ENCODE measurements at places on chromosomes 13 and 19. TPM values are rescaled to one million over a fixed set of nuclear protein-coding genes. Genes with fewer than 3 reads are reported as not detected.
A peak's percentile ranks its signal among the peaks of the same experiment; 100 is the strongest.

DNA sequence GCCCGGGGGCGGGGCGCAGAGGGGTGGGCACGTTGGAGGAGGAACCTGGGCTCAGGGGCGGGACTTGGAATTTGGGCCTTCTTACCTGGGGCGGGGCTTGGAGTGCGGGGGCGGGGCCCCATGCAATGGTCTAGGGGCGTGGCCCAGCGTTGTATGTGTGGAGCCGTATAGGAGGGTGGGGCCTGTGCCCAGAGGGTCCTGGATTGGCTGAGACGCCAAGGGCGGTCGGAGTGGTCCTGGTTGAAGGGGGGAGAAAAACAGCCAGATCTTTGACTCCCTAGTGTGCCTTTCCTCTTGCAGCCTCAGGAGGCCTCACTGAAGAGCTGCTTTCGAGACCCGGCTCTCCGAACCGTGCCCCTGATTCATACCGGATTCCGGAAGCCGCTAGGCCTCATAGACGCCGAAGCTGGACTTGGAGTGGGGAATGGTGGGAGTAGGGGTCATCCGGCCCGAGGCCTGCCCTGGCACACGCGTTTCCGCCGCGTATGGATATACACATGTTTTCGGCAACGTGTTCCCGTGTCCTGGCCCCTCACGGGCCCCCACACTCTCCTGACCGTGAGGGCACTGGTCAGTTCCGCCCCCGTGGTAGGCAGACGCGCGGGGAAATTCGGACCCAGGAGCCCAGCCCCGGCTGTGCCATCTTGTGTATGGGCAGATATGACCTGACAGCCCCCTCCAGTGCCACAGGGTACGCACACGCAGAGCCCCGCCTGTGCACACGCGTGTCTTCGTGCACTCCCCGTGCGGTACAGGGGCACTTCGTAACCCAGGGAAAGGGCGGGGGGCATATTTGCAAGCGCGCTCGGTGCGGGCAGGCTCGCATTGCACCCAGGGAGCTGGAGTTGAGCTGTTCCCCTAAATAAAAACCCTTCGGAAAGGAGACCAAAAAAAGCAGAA, 661 bp upstream of the PRR12 start:
- peak; percentile 96 for DNase-seq

DNA sequence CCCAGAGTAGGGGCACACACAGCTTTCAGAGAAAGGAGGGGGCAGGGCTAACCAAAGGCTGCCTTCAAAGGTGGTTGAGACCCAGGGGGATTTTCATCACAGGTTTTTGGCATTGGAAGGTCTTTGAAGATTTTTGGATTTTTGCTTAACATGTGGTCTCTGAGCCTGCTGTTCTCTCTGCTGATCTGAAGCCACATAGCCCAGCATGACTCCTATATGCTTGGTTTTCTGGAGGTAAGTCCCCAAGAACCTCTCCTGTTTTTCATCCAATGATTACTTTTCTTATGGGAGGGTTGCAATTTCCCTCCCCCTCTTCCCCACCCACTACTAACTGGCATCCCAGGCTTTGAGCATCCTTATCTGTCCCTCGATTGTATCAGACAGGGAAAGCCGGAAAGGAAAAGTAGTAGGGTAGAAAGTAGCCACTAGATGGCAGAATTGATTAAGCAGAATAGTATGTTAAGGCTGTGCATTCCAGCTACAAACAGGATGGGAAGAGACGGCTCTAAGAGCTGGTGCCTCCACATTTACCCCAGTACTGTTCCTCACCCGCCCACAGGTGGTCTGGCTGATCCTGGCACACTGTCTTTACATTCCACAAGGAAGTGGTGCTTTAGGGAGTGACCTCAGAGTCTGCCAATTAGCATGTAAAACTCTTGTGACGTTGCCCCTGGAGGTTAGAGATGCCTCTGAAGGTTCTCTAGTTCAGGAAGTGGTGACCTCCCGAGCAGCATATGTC, 218.9 kb upstream of the EDNRB start:
- DNase-seq: no peak

DNA sequence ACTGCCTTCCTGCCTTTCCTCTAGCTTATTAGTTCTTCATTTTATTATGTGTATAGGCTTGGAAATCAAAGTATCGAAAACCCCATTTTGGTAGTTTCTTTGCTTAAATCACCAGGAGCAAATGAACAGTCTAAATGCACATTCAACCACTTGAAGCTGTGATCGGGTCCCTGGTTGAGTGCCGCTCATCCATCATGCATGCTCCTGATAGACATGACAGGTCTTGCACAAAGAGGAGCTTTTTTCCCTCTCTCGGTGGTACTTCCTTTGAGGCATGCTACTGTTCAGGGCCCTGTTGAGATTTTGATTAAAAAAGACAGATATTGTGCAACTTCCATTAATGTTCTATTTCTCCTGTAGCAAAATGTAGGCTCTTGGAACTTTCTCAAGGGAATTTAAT, 185.8 kb downstream of the OLFM4 start:
- DNase-seq: no peak

- DNase-seq: no peak
Measured at GRCh38 chr13:51475727-51476501, 23.1 kb upstream of the INTS6 start.

DNA sequence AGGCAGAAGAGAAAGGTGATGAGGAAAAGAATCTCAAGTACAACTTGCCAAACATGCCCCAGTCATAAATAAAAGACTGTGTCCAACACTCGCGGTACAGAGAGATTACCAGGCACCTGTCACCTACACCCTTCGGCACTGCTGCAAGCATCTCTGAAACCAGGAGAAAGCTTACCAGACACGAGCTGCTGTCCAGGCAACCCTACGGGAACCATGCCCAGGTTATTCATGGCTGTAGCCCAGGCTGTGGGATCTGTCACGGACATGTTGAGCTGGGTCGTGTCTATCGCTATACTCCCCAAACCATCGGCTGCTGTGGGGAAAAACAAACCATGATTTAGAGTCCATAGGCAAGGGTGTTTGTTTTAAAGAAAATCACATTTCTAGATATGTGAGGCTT, 375.0 kb downstream of the ENOX1 start:
- peak; percentile 89 for DNase-seq

DNA sequence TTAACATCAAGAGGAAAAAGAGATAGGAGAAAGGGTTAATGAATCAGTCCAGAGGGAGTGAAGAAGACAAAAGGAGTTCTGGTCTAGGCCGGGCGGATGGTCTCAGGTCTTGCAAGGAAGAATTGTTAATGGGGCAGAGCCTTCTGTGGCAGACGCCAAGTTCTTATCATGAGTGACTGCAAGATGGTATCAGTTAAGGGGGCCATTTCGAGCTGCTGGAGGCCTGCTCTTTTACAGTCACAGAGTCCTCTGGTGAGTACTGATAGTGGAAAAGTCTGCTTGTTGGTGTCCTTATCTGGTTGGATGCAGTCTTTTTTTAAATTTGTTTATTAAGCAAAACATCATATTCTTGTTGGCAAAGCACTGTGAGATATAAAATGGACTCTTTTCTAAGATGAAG, 590.9 kb upstream of the SGCG start:
- DNase-seq: no peak

DNA sequence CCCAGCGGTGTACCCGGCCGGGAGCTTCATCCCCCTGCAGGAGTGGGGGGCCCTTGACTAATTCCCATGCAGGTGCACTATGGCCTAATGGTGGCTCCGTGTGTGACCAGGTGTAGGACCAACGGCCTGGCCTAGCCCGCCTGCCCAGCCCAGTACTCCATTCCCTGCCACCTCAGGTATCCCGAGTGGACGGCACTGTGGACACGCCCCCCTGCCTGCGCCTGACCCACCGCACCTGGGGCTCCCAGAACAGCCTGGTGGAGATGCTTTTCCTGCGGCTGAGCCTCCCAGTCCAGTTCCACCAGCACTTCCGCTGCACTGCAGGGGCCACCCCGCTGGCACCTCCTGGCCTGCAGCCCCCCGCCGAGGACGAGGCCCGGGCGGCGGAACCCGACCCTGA, 39.7 kb downstream of the RYR1 start:
- no peak for DNase-seq

GRCh38 chr19:50332244-50333038, 3.3 kb upstream of the KCNC3 start:
- no peak for DNase-seq

DNA sequence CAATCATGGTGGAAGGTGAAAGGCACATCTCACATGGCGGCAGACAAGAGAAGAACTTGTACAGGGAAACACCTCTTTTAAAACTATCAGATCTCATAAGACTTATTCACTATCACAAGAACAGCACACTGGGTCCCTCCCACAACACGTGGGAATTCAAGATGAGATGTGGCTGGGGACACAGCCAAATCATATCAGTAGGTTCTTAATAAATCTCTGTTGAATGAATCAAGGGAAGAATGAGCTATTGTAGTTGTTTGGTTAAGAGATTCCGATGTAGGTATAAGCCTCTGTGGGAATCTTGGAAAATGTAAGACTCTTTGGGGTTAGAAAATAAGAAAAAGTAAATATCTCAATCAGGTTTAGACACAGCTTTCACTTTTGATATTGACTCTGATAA, 400.2 kb downstream of the KCNRG start:
- no peak for DNase-seq

DNA sequence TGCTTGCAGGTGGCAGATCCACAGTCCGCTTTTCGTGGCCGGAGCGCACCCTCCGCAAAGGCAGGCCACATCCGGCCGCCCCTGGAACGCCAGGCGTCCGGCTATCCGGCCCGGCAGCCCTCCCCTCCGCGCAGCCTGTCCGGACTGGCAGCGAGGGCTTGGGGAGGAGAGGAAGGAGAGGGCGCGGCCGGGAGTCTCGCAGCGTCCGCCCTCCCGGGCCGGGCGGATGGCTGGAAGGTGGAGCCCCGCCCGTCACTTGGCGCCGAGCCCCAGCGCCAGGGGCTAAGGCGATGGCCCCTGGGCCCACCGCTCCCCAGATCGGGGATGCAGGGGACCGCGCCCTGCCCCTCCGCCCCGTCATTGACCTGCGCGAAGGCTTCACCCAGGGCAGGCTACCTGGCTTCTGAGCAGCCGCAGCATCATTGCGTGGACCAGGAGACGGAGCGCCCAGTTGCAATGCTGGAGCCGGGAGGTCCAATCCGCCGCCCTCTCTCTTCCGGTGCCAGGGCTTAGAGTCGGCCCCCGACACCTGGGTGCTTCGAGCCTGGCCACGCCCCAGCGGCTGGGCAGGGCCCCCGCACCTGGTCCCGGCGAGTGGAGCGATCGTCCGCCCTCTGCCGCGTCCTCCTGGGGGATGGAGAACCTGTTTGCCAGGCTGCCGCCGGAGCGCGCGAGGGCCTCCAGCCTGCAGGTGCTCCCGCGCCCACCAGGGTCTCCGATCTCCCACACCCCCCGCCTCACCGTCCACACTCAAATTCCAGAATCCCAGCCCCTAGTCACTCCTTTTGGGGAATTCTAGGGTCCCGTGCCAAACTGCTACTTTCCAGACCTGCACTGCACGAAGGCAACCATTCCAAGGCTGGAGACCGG, at the start of gene FUT1:
FUT1 (minus strand) TSS at position 146 of the 870 bp plus-strand sequence. CDS start 1,360 bp downstream, outside the sequence.
- DNase-seq: peak; percentile 72

- no peak for DNase-seq
Measured at GRCh38 chr19:54390942-54391577, 24.2 kb upstream of the TTYH1 start.

GRCh38 chr13:112671359-112671758, 18.5 kb upstream of the ATP11A start:
- DNase-seq: peak; percentile 24

DNA sequence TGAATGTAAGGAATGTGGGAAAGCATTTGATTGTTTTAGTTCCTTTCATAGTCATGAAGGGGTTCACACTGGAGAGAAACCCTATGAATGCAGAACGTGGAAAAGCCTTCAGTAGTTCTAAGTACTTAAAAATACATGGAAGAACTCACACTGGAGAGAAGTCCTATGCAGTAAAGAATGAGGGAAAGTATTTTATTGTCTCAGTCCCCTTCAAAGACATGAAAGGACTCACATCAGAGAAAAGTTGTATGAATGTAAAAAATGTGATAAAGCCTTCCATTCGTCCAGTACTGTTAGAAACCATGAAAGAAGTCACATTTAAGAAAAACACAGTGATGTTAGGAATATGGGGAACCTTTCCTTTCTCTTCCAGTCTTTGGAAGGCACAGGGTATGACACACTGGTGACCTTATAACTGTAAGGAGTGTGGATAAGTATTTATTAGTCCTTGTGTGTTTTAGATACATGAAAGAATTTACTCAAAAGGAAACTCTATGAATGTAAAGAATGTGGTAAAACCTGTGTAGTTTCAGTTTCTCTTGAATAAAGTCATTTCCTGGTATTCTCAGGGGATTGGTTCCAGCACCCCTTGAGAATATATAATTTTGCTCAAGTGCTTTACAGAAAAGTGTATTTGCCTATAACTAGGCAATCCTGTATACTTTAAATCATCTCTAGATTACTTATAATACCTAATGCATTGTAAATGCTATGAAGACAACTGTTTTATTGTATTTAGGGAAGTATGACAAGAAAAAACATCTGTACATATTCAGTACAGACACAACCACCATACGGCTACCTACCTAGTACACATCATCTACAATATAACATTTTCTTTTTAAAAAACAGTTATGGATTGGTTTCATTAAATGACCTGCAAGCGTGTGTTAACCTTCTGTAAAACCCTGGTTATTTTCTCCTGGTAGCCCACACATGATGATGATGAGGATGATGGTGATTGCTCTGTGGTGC, 52.8 kb downstream of the ZNF823 start:
- no peak for DNase-seq

- no peak for DNase-seq
Measured at GRCh38 chr19:280541-281009, 10.6 kb downstream of the PLPP2 start.

DNA sequence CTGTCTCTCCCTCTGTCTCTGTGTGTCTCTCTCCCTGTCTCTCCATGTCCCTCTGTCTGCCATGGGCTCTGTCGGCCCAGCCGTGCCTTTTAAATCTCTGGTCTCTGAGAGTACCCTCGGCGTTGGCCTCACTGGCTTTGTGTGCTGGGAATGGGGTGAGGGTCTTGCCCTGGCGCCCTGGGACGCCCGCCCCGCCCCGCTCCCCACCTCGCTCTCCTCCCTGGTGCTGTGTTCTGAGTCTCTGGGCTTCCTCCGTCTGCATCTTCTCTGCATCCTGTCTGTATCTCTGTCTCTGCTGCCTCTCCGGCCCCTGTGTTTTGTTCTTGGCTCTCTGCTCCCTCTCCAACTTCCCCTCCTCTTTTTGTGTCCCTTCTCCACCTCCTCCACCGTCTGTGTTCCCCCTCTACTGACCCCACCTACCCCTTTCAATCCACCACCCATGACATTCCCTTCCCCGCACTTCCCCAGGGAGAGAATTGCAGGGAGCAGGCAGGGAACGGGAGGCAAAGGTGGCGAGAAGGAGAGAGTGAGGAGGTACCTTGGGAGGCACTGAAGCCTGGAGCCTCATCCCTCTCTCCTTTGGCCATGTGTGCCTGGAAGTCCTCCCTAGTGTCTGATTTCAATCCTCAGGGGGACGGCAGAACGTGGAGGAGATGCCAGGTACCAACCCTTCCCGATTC, 4.0 kb upstream of the MEIS3 start:
- no peak for DNase-seq

Gene ANGPTL4
- 7.1 TPM for total RNA-seq

Gene GJB6
- not detected for total RNA-seq

Gene STOML3
- not detected for total RNA-seq

Gene ALKBH7
- 74.2 TPM for total RNA-seq

Gene BRCA2
- 0.55 TPM for total RNA-seq

Gene TTC9B
- not detected for total RNA-seq

Gene MEIS3
- total RNA-seq: 12.5 TPM

Gene CFAP97D2
- total RNA-seq: not detected

Gene IZUMO4
- total RNA-seq: 5.0 TPM

Gene TEX26
- not detected for total RNA-seq

Gene SGCG
- total RNA-seq: 1.1 TPM
